ENCODE measurements at places on chromosomes 3 and 15.

- DNase-seq, result no peak
These were observed 810 bp upstream of the THRB start for GRCh38 chr3:24495326-24495994.

DNA sequence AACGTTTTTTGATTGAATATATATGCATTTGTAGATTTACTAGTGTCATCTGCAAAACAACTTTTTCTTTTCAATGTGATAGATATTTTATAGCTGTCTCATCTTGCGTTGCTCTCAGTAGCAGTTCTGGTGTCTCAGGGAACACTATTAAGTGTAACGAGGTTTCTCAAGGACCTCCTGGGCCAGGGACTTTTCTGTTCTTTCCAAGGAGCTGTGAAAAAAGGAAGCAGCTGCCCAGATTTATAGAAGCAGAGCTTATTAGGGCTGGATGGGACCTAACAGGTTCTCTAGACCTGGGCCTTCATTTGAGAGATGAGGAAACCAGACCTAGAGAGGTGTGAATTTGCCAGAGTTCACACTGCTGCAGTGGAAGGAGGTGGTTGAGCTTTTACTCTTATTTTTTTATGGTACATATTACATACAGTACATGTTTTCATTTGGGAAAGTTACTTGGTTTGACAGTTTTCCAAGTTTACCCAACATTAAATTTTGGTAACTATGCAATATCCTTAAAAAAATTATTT is 16.1 kb downstream of the MAP2K1 start:
- DNase-seq, result no peak

DNA sequence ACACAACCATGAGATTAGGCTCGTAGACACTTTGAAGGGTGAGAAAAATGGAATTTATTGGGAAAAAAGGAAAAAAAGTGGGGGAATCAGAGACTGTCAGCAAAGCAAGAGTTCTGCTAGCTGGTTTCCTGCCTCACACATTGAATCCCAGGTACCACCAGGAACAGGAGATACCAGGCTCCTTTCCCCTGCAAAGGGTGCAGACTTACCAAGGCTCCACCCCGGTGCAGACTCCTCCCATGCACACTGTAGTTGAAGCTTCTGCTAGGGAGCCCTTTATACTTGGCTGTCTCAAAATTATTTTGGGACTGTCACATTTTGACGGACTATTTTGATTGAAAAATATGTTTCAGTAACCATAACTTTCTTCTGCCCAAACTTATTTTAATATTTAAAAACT is 819.9 kb upstream of the GBE1 start:
- no peak for DNase-seq

GRCh38 chr3:169552533-169552932 is 111.0 kb downstream of the MECOM start:
- no peak for DNase-seq

DNA sequence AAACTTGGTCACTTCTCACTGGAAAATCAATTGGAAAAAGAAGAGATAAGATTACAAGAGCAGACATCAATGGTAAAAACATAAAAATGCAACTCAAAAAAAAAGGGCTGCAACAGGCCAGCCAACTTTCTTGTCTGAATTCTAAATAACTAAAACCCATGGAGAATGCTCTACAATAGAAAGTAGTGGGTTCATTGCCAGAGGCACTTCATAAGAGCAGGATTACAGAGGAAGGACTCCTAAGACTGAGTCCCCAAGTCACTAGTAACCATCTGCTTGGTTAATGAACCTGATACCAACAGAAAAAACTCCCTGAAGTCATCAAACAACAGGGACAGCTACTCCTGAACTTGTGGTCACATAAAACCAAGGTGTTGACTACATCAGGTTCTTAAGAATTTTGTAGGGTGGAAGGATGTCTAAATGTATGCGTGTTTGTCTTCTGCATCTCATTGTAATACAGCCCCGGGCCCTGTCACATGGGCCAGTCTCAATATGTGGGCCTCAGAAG is 148.6 kb downstream of the IMPG2 start:
- DNase-seq, result no peak

DNA sequence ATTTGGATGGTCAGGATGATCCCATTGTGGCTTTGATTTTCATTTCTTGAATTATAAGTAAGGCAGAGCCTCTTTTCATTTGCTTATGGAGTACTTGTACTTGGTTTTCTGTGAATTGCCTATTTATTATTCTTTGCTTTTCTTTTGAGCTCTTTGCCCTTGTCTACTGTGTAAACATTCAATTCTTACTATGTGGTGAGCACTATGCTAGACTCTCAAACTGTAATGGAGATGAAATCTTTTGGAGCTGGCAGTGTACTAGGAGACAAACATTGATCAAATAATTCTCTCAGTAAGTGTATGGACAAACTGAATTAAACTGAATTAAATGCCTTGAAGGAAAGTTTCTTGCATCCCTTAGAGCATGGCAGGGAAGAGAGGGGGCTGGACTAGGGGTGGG is 87.0 kb upstream of the NR2E3 start:
- DNase-seq, result no peak

- no peak for DNase-seq
These were observed 146.1 kb upstream of the KBTBD8 start for GRCh38 chr3:66851894-66852613.

GRCh38 chr15:88681610-88682221 is 42.9 kb downstream of the ISG20 start:
- no peak for DNase-seq

GRCh38 chr15:97174886-97175540 is 785.5 kb upstream of the ARRDC4 start:
- no peak for DNase-seq

Measured in CD4-positive, alpha-beta T cell treated with Interleukin-17A for 4 hours (primary cell).